ENCODE measurements at places on chromosomes 13 and 19. TPM values are rescaled to one million over a fixed set of nuclear protein-coding genes. Genes with fewer than 3 reads are reported as not detected.

Gene RFX1
- total RNA-seq: 17.8 TPM

Gene PTGIR
- total RNA-seq: 6.9 TPM

GRCh38 chr13:51620165-51620983 is 36.1 kb downstream of the WDFY2 start:
- no peak overlapping the region for H3K4me3 ChIP-seq
- peaks cover 39% of the 10 kb centered on the region for H3K4me1 ChIP-seq
- no peak for DNase-seq
- no peaks in the 10 kb centered on the region for H3K27me3 ChIP-seq
- no peak overlapping the region for H3K27ac ChIP-seq

- peak overlapping the region; percentile 58 for H3K4me3 ChIP-seq
- H3K27ac ChIP-seq: no peak overlapping the region
- H3K36me3 ChIP-seq: no peaks in the 10 kb centered on the region
- H3K27me3 ChIP-seq: no peaks in the 10 kb centered on the region
- no peak for DNase-seq
Observed at GRCh38 chr13:113151745-113152690, 6.4 kb upstream of the PROZ start.

DNA sequence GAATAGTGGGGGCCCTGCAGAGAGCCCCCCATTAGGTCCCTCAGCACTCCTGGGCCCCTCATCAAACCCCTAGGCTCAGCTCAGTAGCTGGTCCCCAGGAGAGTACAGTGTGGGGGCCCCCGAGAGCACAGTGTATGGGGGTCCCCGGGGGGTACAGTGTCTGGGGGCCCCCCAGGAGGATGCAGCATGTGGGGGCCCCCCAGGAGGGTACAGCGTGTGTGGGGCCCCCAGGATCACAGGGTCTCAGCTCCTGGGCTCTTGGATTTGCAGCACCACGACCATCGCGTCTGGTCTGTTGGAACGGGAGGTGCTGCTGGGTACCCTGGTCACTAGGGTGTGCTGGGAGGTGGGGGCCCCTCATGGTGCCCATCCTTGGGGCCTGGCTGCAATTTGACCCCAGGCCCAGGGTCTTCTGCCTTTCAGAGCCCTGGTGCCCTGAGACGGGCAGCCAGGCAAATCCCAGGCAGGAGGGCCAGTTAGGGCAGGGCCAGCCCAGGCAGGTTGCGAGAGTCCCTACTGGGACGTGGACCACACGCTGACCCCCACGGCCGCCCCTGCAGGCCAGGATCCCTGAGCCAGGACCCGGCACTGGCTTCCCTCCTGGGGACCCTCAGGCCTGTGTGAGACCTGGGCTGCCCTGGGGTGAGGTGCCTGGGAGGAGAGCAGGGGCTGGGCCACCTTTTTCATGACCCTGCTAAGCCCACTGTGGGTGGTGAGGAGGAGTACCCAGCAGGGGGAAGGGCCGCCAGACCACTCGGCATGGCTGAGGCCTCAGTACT is 13.6 kb downstream of the CBARP start:
- peaks cover 85% of the 10 kb centered on the region for H3K36me3 ChIP-seq
- no peak overlapping the region for H3K27ac ChIP-seq
- H3K4me3 ChIP-seq: no peak overlapping the region
- H3K27me3 ChIP-seq: no peaks in the 10 kb centered on the region

DNA sequence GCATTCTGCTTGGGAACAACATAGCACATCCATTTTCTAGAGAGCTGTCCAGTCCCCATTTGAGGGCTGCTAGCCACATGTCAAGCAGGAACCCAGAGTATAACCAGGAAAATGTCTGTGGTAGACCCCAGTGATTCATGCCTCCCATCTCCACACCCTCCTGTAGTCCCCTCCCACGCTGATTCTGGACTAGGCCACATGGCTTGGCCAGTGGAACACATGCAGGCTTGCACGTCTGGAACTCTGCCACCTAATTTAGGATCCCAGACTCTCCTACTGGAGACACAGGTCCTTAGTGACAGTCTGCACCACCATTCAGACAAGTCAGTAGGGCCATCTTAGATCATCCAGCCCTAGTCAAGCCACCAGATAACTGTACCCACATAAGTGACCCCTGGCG is 149.8 kb downstream of the ZIC5 start:
- H3K4me1 ChIP-seq: no peaks in the 10 kb centered on the region
- H3K36me3 ChIP-seq: no peaks in the 10 kb centered on the region
- H3K27ac ChIP-seq: no peak overlapping the region

- DNase-seq: no peak
- no peaks in the 10 kb centered on the region for H3K4me1 ChIP-seq
- H3K27me3 ChIP-seq: peaks cover 44% of the 10 kb centered on the region
- H3K36me3 ChIP-seq: no peaks in the 10 kb centered on the region
- no peak overlapping the region for H3K4me3 ChIP-seq
- H3K27ac ChIP-seq: no peak overlapping the region
Observed at GRCh38 chr19:49073514-49074378, 1.2 kb upstream of the KCNA7 start.

DNA sequence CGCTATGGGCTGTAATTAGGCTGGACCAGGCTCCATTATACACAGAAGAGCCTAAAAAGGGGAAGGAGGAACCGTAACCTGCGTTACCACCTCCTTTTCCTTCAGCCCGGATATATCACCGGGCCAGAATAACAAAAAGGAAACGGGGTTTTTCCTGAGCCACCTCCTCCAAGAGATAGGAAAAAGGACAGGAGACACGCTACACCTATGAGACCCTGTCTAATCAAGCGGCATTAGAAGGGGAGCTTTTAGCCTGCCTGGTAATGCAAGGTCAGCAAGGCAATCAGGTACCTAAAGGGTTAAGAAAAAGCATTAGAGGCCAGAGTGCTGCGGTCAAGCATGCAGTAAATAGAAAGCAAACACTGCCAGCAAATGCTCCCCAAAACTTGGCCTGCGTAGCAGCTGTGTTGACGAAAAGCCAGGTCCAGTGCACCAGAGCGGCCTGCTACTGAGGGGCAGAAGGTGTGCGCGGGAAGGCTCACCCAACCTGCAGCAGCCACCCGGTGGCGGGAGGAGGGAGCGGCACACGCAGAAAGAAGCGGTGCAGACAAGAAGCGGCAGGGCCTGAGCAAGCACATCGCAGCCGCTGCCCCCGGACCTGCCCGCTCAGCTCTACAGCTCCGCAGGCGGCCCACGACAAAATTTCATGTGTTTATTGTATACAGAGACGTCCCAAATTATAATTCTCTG is 1466.1 kb downstream of the UQCRFS1 start:
- H3K4me1 ChIP-seq: peaks cover 11% of the 10 kb centered on the region
- peaks cover 8% of the 10 kb centered on the region for H3K36me3 ChIP-seq
- H3K27ac ChIP-seq: no peak overlapping the region

DNA sequence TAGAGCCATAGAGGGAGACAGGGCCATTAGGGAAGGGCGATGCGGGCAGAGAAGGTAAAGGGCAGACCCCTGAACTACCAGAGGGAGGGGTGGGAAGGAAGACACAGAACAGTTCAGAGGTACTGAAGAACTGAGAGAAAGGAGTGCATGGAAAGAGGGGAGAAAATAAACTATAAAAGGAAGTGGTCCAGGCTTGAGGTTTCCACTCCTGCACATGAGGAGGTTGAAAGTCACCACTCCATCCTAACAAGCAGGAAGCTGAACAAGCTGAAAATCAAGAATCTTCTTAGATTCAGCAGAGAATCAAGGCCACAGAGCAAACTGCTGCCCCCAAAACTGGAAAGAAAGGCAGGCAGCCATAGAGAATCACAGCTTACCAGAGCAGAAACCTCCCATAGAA is 45.1 kb downstream of the MIPEP start:
- no peak overlapping the region for H3K4me3 ChIP-seq
- peaks cover 4% of the 10 kb centered on the region for H3K36me3 ChIP-seq
- no peaks in the 10 kb centered on the region for H3K4me1 ChIP-seq
- no peaks in the 10 kb centered on the region for H3K27me3 ChIP-seq
- no peak for DNase-seq

GRCh38 chr13:101545521-101545920 is 93.0 kb downstream of the ITGBL1 start:
- H3K4me1 ChIP-seq: no peaks in the 10 kb centered on the region
- no peak overlapping the region for H3K27ac ChIP-seq
- H3K27me3 ChIP-seq: no peaks in the 10 kb centered on the region
- no peak overlapping the region for H3K4me3 ChIP-seq

GRCh38 chr19:13861392-13861713 is 15.6 kb upstream of the NANOS3 start:
- DNase-seq: no peak
- H3K4me1 ChIP-seq: peaks cover 34% of the 10 kb centered on the region
- H3K4me3 ChIP-seq: peak overlapping the region; percentile 56
- H3K27me3 ChIP-seq: no peaks in the 10 kb centered on the region
- peak overlapping the region; percentile 97 for H3K27ac ChIP-seq
- H3K36me3 ChIP-seq: no peaks in the 10 kb centered on the region

DNA sequence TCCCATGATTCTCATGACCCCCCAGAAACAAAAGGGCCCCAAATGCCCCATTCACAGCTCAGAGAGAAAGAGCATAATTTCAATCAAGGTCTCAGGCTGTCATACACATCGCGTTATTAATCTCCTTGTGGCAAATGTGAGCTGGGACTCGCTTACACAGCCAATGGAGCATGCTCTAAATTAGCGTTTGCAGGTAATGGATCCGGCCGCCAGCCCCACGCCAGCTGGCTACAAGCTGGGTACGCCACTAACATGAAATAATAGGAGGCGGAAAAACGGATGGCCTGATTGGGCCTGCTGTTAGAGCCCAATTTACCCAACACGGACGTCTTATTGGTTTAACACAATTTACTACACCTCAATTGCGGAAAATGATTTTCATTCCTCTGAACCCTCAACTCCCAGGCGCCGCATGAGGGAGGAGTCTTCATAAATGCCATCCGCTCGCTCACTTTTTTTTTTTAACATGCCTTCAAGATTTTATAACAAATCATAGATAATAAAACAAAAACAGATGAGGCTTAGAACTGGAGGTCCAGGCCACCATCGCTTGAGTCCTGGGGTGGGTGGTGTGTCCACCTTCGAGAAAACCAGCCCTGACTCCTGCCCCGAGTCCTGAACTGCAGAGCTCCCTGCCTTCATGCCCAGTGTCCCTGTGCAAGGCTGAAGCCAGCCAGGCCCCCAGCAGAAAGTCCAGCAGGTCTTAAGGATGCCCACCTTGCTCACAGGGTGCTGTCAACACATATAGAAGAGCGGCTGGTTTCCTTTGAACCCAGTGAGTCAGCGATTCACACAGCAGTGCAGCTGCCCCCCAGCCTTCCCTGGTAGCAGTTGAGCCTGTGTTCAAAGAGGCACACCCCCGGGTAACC is 62.1 kb downstream of the PEPD start:
- no peak overlapping the region for H3K4me3 ChIP-seq
- no peaks in the 10 kb centered on the region for H3K4me1 ChIP-seq
- no peak overlapping the region for H3K27ac ChIP-seq
- H3K36me3 ChIP-seq: peaks cover 26% of the 10 kb centered on the region
- no peaks in the 10 kb centered on the region for H3K27me3 ChIP-seq

- no peak overlapping the region for H3K27ac ChIP-seq
- H3K36me3 ChIP-seq: no peaks in the 10 kb centered on the region
- H3K27me3 ChIP-seq: no peaks in the 10 kb centered on the region
- no peak overlapping the region for H3K4me3 ChIP-seq
- H3K4me1 ChIP-seq: no peaks in the 10 kb centered on the region
Observed at GRCh38 chr13:53285896-53286430, 257.4 kb downstream of the OLFM4 start.

DNA sequence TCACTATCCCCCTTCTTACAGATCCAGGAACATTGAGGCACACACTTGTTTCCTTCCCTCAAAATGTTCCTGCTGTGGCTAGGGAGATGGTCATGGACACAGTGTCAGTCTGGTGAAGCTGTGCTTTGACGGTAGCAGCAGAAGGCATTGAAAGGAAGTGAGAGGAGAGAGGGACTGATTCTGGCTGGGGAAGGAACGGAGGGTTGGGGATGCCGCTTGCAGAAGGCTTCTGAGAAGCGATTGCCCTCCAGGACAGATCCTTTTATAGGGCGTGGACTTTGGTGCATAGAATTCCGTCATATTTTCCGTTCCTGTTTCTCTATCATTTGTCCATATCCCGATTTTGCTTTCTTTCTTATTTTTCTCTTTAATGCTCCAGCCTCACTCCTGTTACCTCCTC is 14.1 kb upstream of the MYH14 start:
- DNase-seq: no peak
- H3K36me3 ChIP-seq: no peaks in the 10 kb centered on the region
- H3K4me1 ChIP-seq: no peaks in the 10 kb centered on the region
- H3K27me3 ChIP-seq: peaks cover under 1% of the 10 kb centered on the region

DNA sequence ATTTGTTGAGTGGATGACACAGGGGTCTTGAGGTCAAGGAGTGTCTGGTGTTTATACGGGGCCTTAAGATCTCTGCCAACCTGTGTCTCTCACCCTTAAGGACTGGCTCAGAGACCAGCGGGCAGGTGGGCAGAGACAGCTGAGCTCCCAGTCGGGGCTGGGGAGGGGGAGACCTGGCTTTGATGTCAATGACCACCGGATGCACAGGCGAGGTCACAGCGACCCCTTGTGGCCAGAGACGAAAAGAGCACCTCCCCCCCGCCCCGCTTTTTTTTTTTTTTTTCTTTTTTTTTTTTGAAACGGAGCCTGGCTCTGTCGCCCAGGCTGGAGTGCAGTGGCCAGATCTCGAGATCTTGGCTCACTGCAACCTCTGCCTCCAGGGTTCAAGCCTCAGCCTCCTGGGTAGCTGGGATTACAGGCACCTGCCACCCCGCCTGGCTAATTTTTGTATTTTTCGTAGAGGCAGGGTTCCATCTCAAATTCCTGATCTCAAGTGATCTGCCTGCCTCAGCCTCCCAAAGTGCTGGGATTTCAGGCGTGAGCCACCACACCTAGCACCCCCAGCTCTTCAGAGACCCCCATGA is 12.1 kb upstream of the KLK14 start:
- no peaks in the 10 kb centered on the region for H3K4me1 ChIP-seq
- H3K4me3 ChIP-seq: no peak overlapping the region
- H3K27ac ChIP-seq: no peak overlapping the region
- H3K36me3 ChIP-seq: peaks cover 8% of the 10 kb centered on the region

DNA sequence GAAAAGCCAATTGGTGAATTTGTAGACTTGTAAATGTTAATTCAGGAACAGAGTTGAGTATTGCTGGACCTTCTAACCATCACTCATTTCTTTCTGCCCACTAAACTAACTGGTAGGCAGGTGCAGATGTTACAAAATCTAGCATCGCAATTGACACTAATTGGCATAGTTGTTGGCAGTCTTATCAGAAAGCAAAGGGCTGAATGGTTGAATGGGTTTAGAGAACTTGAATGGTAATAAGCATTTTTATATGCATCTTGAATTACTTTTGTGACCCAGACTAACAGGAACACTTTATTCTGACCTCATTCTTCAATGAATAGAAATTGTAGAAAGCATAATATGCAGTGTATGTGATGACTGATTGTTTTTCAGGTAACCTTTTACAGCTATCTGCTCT is 189.1 kb downstream of the GGACT start:
- H3K4me3 ChIP-seq: no peak overlapping the region
- no peak overlapping the region for H3K27ac ChIP-seq
- H3K27me3 ChIP-seq: no peaks in the 10 kb centered on the region
- no peaks in the 10 kb centered on the region for H3K4me1 ChIP-seq
- no peaks in the 10 kb centered on the region for H3K36me3 ChIP-seq
- DNase-seq: no peak
